ENCODE measurements at places on chromosomes 7 and 10.

DNA sequence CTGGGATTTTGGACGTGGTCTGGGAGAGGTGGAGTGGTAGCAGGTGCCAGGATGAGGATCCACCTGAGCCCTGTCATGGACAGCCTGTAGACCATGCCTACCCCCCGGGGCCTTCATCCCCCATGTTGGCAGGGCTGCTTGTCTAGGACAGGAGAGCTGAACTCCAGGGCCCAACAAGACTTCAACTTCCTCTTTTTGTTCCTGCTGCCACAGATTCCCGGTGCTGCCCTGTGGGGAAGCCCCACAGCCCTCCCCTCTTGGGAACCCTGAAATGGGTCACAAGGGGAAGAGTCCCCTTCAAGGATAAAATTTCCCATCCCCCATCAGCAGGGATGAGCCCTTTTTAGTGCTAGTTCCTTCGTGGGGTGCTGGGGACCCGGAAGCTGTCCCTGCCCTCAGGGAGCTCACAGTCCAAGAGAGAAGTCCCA is 1.3 kb upstream of the CUEDC2 start:
- DNase-seq, result no peak

GRCh38 chr10:132988988-132989387 is 46.6 kb upstream of the CFAP46 start:
- DNase-seq, result no peak

DNA sequence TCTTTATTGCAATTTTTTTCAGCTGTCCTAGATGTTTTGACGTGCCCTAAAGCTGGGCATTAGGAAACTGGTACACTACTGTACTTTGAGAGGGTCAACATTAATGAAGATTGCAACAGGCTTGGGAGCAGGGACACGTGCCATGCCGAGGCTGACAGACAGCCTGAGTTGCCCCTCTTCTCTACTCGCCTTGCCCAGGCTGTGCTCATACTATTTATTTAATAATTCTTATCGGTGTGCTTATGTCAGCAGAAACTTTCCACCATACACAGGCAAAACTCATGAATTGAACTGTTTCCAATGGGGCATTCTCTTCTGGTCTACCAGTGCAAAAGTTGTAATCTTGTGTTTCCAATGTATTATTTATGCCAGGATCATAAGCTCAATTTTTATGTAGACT is 24.4 kb downstream of the C7orf57 start:
- DNase-seq, result no peak

DNA sequence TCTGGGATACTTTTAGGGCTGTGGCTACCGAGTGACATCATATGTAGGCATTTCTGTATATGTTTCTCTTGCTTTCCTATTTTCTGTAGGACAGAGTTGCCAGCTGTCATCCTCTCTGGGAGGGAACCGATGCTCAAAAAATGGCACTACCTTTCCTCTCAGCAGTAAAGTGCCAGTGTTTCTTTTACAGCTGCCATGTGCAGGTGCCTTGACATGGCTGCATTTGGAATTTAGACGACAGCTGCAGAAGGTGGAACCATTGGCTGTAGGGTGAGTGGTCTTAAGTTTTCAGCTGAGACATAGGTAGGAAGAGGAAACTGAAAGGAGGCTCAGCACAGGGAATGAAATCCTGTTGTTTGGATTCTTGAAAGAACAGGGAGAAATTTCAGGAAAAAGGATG is 20.2 kb upstream of the RPA3 start:
- no peak for DNase-seq

DNA sequence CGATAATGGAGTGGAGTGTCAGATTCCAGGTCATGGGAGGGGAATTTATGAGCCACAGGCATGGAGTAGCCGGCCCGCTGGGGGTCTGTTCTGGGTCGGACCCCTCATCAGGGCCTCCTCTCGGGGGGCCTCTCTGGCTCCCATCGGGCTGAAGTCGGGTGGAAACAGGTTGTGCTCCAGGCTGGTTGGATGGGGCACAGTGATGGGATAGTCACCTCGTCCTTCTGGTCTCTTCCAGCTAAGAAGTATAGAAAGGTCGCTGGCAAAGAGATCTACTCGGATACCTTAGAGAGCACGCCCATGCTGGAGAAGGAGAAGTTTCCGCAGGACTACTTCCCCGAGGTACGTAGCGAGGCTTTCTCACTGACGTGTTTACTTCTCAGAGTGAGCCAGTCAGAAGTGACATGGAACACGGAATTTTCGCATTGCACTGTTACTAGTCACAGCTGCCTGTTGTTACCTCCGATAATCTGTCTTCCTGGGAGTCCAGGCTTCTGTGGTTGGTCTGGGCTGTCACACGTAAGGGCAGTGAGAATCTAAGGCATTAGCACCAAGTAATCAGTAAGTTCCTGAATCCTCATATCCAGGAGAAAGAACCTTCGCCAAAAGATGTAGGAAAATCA is 88.3 kb downstream of the NKX6-2 start:
- no peak for DNase-seq

GRCh38 chr7:85509476-85509875 is 322.6 kb upstream of the SEMA3D start:
- DNase-seq, result no peak

DNA sequence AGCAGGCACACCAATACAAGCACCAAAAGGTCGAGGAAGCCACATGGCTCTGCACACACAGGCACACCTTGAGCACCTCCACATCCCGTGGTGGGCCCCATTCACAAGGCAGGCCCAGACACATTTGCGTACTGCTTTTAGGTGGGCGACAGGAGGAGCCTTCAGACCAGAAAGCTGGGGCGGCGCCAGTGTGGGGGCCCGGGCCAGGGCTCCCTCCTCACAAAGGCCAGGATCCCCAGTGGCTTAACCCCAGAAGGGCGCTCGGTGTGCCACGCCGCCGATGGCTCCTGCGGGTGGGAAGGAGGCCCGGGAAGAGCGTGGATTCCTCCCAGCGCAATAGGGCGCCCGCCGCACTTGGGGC is 2.8 kb upstream of the SMARCD3 start:
- DNase-seq, result no peak

DNA sequence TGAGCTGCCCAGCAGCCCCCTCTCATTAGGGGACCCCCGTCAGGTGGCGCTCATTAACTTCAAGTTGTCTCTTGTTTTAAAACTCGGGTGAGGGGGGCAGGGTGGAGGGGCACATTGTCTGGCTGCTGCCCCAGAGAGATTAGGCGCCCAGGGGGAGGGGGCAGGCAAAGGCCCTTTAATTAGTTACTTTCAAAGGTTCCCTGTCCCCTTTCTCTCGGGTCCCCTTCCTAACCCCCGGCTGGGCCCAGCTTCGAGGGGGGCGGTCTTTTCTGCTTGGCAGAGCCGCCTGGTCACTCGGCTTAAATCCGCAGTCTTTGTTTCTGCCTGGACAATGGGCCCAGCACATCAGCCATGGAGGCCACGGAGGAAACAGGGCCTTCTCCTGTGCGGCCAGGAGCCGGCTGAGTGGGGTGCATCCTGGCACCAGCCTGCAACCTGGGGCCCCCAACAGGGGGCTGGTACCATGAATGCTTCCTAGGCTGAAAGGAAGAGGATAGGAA is 38.9 kb upstream of the SLF2 start:
- DNase-seq, result no peak

GRCh38 chr10:19944911-19945663 is 128.9 kb downstream of the PLXDC2 start:
- DNase-seq, result no peak

DNA sequence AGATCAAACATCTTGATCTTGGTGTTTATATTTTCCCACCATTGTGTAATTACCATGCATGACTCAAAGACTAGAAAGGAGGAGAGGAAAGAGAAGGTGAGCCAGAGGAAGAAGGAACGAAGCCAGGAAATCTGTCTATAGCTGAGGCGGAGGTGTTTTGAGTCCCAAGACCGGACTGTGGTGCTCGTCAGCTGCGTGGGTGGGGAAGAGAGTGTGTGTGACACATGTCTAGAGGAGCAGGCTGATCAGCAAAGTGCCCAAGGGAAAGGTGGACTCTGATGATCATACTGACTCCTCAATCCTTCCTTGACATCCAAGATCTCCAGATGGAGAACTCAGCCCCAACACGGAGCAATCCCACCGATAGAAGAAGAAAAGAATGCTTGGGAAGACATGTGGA is 189.5 kb upstream of the MINDY3 start:
- DNase-seq, result no peak
